Muscle of arm (tissue), 14 donors: ENCODE measurements at places on chromosomes 12 and 14.

- no peak for DNase-seq
These were observed 16.1 kb downstream of the TNFAIP2 start for GRCh38 chr14:103139132-103140025.

GRCh38 chr14:21840765-21841164, 167.1 kb upstream of the OR4E1 start:
- no peak for DNase-seq

DNA sequence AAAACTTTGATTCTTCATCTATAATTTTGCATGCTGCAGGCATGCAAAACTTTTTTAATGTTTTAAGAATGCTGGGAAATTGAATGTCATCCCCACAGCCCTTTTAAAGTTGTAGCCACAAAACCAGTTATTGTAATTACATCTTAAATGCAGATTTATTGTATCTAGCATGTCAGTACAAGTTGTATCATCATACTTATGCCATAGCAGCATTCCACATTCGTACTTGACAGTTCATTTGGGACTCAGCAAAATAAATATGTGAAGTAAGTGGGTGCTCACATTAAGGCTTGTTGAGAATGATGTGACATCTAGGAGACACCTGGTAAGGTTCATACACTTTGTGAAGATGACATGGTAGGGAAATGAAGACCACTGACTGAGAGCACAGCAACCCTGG, 44.0 kb upstream of the GZMB start:
- DNase-seq, result no peak

DNA sequence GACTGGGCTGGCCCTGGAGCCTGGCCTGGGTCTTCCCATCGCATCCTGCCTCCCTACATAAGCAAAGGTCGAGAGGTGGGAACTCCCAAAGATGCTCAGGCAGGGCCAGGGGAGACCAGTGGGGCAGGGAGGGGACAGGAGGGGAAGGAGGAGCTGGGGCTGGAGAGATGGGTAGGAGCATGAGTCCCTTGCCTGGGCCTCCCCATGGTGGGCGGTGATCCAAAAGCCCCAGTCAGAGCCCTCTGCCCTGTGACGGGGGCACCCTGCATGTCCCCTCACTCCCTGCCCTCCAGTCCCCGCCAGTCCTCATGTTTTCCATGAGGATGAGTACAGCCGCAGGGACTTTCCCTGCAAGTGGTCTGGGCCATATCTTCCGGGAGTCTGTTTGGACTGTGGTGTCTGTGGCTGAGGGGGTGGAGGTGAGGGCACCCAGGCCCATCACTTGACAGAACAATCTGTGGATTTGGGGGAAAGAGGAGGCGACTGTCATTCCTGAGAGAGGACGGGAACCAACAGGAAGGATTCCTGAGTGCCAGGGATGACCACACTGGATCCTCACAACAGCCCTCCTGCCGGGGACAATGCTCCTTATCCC, 9.3 kb downstream of the BDKRB2 start:
- DNase-seq, result no peak

- peak; percentile 88 for DNase-seq
These were observed 60.0 kb downstream of the NCOR2 start for GRCh38 chr12:124507188-124508109.

DNA sequence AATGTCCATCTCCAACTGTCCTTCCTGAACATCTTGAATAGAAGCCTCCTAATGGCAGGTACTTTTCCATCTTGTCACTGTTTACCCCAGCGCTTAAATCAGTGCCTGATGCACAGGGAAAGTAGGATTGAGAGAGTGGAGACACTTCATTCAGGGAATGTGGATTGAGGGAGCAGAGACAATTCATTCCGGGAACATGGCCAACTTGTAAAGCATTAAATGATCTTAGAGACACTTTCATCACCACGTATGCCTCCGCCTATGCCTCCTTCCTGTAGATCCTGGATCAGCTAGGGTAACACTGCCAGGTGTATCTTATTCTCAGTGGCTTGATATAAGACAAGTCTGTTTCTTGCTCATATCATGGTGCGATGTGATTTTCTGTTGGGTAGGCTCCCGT, 67.6 kb upstream of the CSRP2 start:
- no peak for DNase-seq

GRCh38 chr12:66964629-66965028, 285.8 kb upstream of the GRIP1 start:
- no peak for DNase-seq
